ENCODE measurements at places on chromosomes 13 and 19.

GRCh38 chr19:46678110-46678732, 17.2 kb upstream of the DACT3 start:
- DNase-seq = peak; percentile 71

GRCh38 chr13:46530084-46530935, 22.7 kb upstream of the LRCH1 start:
- DNase-seq = no peak

DNA sequence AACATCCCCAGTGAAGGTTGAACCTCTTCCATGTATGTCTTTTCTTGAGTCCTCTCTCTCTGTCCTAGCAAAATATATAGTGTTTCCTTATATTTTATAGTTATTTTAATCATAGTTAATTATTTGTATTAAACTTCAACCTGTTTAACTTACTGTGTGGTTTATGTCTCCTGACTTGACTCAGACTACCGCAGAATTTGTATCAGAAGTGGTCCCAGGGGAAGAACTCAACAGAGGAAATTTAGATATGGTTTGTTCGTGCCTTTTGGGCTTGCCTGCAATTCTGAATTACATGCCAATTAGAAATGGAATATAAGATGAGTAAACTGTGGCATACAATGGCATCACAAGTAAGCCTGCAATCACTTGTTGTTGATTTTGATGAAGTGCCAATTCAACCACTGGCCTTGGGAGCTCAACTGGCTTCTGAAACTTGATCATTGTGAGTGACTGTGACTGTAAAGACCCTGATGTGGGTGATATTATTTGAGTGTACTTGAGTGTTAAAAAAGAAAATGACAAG, 1459.5 kb upstream of the PCDH20 start:
- no peak for DNase-seq

DNA sequence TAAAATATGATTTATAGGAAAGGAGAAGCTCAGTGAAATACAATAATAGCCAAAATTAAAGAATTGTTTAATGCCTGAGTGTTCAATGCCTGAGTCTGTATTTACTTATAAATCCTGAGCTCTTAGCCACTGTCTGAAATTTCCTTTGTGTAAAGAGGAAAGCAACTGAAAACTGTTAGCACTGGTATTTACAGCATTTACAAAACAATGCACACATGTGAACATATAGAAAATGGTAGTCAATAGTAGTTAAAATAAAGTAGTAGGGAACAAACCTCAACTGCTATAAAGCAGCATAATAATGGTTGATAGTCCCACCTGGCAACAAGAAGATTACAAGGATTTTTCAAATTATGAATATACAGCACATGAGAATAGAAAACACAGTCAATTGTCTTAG, 1137.1 kb upstream of the ATXN8OS start:
- no peak for DNase-seq

GRCh38 chr13:43299374-43299773, 276.0 kb downstream of the DNAJC15 start:
- DNase-seq = no peak

All from activated naive CD8-positive, alpha-beta T cell treated with anti-CD3 and anti-CD28 coated beads for 36 hours (primary cell).